Left kidney (tissue), 8 donors: ENCODE measurements at places on chromosomes 2 and 18. TPM values are rescaled to one million over a fixed set of nuclear protein-coding genes. Genes with fewer than 3 reads are reported as not detected.

The IL18R1 gene
- polyA plus RNA-seq = 3.2 TPM

The LINC00305 gene
- polyA plus RNA-seq = 3.6 TPM

The MLPH gene
- polyA plus RNA-seq = 3.6 TPM

The UGT1A3 gene
- polyA plus RNA-seq = not detected

The GALNT13 gene
- polyA plus RNA-seq = 2.8 TPM

The NTSR2 gene
- not detected for polyA plus RNA-seq

The ARMC9 gene
- polyA plus RNA-seq = 27.3 TPM

The GTF3C2 gene
- polyA plus RNA-seq = 86.7 TPM

The POTEJ gene
- not detected for polyA plus RNA-seq
